Stimulated activated CD4-positive, alpha-beta T cell treated with anti-CD3 and anti-CD28 coated beads, Interleukin-1b, Interleukin-23, amount 100 ng/mL, for 48 hours (primary cell): ENCODE measurements at places on chromosomes 2 and 18.

- no peak for DNase-seq
Measured at GRCh38 chr2:222566229-222566628, 89.7 kb downstream of the FARSB start.

GRCh38 chr2:23476786-23477185 lies 91.8 kb downstream of the KLHL29 start:
- no peak for DNase-seq

DNA sequence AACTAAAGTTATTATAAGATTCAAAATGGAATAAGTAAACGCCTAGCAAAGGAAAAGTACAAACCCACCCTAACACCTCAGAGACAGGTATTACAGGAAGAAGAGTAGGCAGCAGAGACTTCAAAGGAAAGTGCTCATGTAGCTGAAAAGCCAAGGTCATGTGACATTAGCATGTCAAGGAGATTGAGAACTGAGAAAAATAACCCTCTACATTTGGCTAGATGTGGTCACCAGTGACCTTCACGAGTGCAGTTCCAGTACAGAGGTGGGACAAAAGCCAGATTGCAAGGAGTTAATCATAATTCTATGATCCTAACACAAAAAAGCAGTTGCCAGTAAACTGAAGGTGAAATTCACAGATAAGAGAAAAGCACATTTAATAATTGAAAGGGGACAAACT lies 252.7 kb downstream of the ZEB2 start:
- no peak for DNase-seq

- DNase-seq: no peak
Measured at GRCh38 chr2:182968493-182968892, 69.8 kb downstream of the NCKAP1 start.

DNA sequence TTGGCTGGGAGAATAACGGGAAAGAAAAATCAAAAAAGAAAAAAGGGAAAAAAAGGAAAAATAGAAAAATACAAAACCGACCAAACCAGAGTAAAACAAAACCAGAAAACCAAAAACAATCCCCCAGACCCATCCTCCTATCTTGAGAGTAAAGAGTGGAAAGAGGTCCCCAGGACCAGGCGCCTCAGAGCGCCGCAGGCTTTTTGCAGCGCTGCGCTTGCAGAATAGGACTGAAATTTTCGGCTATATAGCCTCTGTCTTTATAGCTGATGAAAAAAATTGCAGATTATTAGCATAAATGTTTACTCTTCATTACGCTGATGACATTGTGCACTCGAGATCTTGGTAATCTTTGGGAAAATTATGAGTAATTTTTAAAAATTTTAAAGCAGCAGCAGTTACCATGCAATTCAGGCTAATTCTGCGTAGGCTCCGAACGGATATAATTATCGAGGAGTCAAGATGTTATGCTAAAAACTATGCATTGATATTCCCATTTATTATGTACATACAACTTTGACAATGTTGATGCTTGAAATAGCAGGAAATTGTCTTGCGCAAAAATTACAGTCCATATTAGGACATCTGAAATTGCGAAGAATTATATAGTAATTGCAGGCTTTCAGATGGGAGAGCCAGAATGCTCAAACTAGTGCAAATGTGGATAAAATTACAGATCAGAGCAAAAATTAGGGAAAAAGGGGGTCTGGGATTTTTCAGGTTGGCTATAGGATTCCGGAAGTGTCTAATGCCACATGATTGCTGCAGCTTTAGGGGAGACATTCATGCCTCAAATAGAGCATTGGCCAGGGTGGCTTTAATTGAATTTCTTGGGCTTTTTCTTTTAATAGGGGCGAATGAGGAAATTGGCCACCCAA lies 8.3 kb downstream of the DLX1 start:
- no peak for DNase-seq

- DNase-seq: no peak
Measured at GRCh38 chr2:151315381-151315903, 26.0 kb upstream of the NMI start.

GRCh38 chr2:171289991-171290390 lies 129.3 kb upstream of the TLK1 start:
- DNase-seq: no peak

- DNase-seq: no peak
Measured at GRCh38 chr2:119354860-119355259, 11.8 kb downstream of the C2orf76 start.

GRCh38 chr18:35592298-35592697 lies 10.8 kb downstream of the GALNT1 start:
- no peak for DNase-seq

DNA sequence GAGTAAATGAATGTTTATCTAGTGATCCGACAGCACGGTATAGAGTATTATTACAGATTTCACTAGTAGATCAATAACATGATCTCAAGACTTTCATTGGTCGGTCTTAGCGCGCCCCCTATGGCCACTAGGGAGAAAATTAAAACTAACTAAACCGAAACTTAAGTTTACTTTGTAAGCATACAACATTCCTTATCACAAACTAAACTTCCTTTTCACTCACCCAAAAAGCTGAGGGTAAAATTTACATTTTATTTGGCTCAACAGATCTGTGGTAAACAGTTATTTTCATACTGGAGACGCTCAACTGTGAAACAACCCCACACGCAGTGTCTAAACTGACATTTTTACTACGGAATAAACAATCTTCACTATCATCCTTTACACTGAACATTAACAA lies 215.6 kb upstream of the MAP2 start:
- no peak for DNase-seq

DNA sequence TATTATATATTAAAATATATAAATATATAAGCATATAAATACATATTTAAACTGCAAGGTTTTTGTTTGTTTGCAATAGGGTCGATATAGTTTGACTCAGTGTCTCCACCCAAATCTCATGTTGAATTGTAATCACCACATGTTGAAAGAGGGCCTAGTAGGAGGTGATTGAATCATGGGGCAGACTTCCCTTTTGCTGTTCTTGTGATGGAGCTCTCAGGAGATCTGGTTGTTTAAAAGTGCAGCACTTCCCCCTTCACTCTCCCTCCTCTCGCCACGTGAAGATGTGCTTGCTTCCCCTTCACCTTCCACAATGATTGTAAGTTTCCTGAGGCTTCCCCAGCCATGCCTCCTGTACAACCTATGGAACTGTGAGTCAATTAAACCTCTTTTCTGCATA lies 2137.3 kb upstream of the CELF4 start:
- DNase-seq: no peak

GRCh38 chr18:23538870-23539269 lies 35.6 kb downstream of the RMC1 start:
- DNase-seq: no peak

DNA sequence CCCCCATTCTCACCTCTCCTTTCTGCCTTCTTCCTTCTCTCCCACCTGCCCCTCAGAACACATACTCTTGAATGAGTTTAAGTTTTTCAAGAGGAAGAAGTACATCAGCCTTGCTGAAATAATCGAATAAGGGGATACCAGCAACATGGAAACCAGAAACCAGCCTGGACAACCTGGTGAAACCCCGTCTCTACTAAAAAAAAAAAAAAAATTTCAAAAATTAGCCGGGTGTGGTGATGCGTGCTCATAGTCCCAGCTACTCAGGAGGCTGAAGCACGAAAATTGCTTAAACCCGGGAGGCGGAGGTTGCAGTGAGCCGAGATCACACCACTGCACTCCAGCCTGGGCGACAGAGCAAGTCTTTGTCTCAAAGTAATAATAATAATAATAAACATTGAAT lies 75.0 kb upstream of the SLC1A4 start:
- DNase-seq: no peak

GRCh38 chr18:27921904-27922751 lies 254.8 kb downstream of the CDH2 start:
- DNase-seq: no peak

DNA sequence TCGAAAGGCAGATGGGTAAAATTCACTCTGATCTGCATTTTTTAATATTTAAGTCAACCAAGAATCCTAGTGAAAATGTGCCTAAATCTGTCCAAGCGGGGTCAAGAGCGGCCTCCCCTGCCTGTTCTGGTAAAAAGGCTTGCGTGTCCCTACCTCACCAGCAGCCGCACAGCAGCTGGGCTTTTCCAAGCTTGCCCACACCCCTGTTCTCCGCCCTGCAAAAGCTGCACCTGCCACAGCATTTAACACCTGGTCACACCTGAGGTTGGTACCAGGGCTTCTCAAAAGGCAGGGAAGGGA lies 25.8 kb upstream of the TMEM182 start:
- no peak for DNase-seq

GRCh38 chr2:203918264-203918663 lies 18.3 kb upstream of the ICOS start:
- no peak for DNase-seq

- no peak for DNase-seq
Measured at GRCh38 chr18:36592282-36592681, 236.5 kb downstream of the TPGS2 start.

DNA sequence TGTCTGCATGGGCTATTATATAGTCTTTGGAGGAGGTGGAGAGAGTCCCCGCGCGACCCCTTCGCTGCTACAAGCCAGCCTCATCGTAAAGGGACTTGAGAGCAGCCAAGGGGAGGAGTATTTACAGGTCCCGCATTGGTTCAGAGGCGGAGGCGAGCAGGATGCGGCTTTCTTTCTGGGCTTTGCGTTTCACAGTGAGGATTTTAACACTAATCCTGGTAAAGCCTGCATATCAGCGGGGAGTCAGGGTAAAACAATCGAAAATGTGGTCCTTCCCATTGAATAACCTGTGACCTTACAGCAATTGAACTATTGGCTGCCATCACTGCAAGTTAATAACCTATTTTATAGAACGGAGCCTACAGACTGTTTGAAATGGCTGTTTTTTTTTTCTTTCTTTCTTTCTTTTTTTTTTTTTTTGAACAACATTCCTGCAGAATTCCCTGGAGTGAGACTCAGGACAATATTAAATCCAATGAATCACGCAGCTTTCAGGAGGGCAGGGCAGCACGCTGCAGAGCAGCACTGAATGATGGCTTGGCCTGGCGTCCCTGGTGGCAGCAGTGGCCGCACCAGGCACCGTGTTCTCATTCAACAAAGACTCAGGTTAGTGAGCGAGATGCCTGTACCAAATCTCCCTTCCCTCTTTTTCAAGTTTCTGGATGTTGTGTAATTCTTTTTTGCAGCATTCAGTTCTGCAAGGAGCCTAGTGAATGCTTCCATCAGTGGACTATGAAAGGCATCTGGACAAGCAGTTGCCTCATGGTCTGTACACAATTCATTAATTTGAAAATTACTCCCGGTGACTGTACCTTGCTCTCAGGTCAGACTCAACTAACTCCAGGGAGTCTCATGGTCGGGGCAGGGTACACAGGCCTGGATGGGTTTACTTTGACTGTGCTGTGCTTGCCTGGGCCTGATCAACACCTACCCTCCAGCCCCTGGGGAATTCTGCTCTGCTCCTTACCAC lies 19.8 kb downstream of the SMIM21 start:
- no peak for DNase-seq

GRCh38 chr2:22946553-22946952 lies 438.4 kb upstream of the KLHL29 start:
- no peak for DNase-seq

- DNase-seq: no peak
Measured at GRCh38 chr2:190545093-190545492, 10.6 kb upstream of the NEMP2 start.

DNA sequence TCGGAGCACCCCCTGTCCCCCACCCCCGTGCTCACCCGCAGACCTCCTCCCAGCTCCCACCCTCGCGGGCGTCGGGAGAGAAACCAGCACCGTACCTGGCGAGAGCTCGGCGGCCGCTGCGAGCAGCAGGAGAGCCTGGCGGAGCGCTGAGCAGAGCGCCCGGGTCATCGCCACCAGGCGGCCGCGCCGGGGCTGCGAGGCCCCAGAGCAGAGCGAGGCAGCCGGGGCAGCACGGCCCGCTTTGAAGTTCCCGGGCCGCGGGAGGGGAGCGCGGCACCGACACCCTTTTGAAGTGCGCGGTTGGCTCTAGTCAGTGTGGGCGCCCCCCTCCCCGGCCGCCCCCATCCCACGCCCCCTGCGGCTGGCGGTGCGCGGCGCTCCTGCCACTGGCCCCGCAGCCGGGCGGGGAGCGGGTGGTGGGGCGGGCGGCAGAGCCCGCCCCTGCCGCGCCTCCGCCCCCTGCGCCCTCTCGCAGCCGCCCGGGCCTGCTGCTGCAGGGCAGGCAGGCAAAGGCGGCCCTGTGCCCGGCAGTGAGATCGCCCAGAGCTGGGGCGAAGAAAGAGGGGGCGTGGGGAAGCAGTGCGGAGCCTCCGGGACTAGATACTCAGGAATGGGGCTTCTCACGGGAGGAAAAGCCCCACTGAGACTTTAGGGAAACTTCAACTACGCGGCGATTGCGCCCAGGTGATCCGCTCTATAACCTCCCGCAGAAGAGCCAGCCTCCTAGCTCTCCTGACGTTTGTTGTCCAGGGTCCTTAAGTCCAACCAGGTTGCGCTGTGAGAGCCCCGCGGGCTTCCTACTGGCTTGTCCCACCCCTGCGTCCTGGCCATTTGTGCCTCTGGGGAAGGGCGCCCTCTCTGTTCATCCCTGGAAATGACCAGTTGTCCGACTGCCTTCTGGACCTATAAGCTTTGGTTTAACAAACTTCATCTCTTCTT lies at the start of gene ACVR1C:
Gene ACVR1C (minus strand): TSS at position 388 of the 939 bp plus-strand sequence. CDS start 220 bp downstream, at position 168.
- peak; percentile 55 for DNase-seq

- DNase-seq: no peak
Measured at GRCh38 chr2:238313991-238314350, 6.3 kb upstream of the TRAF3IP1 start.

- no peak for DNase-seq
Measured at GRCh38 chr2:179554639-179555386, 290.2 kb upstream of the SESTD1 start.

- DNase-seq: no peak
Measured at GRCh38 chr2:223854741-223855140, 17.4 kb upstream of the AP1S3 start.

DNA sequence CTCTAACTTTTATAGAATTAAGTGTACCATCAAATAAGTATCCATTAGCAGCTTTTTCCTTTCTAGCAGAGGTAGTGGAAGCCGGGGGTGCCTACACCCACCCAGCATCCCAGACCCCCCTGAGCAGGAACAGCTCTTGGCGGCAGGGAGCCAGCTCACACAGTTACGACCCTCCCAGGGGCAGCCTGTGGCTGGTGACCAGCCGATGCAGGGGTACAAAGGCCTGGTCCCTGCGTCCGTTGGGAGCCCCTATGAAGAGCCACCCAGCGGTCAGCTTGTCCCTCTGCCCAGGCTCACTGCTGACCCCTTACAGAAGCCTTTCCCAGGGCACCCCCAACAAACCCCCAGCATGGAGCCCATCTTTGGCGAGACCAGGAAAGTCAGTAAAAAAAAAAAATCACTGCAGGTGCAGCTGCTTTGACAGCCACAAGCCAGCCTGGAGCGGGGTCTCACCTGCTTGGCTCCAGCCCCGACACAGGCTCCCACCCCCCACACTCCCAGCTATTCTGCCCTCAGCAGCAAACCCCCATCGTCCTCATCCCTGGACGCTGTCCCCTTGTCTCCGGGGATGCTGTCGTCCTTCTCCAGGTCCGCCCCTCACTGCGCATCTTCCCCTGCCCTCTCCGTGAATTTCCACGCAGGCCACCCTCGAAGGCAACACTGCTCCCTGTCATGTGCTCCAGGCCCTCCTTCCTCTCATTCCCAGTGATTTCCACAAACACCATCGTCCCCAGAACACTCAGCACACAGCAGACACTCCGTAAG lies 43.1 kb downstream of the GPC1 start:
- DNase-seq: no peak

- no peak for DNase-seq
Measured at GRCh38 chr2:52404866-52405265, 1362.7 kb upstream of the CHAC2 start.

- no peak for DNase-seq
Measured at GRCh38 chr2:200158647-200159356, 147.7 kb upstream of the SPATS2L start.
